ENCODE measurements at places on chromosomes 12 and 14. TPM values are rescaled to one million over a fixed set of nuclear protein-coding genes. Genes with fewer than 3 reads are reported as not detected.

DNA sequence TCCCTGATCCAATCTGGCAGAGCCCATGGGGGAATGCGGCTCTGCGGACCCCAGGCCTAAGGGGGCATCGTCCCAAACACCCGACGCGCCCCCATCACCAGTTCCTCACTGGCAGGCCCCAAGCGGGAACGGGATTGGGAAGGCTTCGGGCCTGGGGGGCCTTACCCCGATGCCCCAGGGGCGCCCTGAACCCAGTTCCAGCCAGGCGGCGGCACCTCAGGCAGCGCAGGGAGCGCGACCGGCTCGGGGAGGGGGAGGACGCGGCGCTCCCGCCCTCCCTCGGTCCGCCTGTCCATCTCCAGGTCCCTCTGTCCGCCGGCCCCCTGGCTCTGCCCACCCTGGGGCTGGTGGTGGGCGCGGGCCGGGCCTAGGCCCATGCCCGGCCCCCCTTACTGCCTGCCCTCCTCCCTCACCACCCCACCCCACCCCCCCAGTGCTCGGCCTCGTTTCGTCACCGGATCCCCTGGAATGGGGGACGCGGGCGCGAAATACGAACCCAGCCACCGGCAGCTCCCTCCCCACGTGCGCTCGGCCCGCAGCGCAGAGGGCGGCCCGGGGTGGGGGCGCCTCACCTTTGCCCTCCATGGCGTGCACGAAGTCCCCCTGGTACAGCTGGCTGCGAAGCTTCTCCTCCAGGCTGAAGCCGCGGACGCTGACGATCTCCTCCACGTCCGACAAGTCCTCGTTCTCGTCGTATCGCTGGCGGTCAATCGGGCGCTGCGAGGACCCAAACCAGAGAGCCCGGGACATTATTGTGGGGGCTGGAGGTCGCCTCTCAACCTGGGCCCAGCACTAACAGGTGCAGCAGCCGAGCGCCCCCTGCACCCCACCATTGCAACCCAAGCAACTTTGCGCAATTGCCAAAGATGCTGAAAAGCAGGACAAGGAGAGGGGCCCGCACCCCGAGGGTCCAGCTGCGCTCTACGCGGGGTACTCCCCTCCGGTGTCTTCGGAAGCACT lies 2.3 kb downstream of the KDM2B start:
- no peak for DNase-seq
- no peaks in the 10 kb centered on the region for H3K27me3 ChIP-seq
- no peaks in the 10 kb centered on the region for H3K36me3 ChIP-seq
- no peaks in the 10 kb centered on the region for H3K4me1 ChIP-seq

- no peaks in the 10 kb centered on the region for H3K4me1 ChIP-seq
- no peak overlapping the region for H3K4me3 ChIP-seq
- no peaks in the 10 kb centered on the region for H3K36me3 ChIP-seq
- no peaks in the 10 kb centered on the region for H3K27me3 ChIP-seq
These were observed 75.9 kb upstream of the ATF7IP start for GRCh38 chr12:14289601-14290000.

DNA sequence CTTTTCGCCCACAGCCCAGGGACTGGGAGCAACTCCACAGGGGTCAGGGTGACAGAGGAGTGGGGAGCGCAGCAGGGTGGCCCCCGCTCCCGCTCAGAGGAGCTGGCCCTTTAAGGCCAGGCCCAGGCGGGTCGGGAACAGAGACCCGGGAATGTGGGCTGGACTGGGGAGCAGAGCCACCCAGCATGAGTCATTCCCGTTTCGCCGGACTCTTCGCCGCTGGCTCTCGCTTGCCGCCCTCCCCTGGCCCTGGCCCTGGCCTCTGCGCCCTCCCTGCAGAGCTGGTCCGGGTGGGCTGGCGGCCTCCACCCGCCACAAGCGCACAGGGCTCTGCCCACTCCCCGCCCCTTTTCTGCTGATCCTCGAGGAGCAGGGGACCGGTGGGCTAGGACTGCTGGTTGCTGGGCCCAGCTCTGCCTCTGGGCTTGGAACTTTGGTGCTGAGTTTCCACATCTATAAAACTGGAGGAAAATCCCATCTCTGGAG lies 92.8 kb downstream of the NINJ2 start:
- peaks cover 6% of the 10 kb centered on the region for H3K4me1 ChIP-seq
- no peaks in the 10 kb centered on the region for H3K36me3 ChIP-seq
- peak overlapping the region; percentile 57 for H3K4me3 ChIP-seq
- DNase-seq, result no peak
- no peaks in the 10 kb centered on the region for H3K27me3 ChIP-seq

DNA sequence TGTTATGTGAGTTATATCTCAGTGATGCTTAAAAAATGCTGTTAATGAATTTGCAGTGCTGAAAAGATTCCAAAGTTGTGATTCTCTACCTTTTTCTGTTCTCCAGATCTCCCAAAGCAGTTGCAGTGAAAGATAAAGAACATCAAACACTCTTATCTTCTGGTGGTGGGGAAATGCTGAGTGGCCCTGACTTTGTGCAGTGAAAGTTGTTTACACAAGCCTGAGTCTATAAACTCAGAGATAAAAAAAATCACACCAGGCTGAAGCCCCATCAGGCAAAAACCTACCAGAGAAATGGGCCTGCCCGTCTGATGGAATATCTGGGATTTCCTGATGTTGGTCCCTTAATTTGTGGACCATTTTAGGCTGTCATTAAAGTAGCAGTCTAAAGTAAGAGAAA lies 46.1 kb downstream of the RASSF3 start:
- no peaks in the 10 kb centered on the region for H3K36me3 ChIP-seq
- no peaks in the 10 kb centered on the region for H3K4me1 ChIP-seq
- no peak overlapping the region for H3K27ac ChIP-seq
- H3K27me3 ChIP-seq, result no peaks in the 10 kb centered on the region

DNA sequence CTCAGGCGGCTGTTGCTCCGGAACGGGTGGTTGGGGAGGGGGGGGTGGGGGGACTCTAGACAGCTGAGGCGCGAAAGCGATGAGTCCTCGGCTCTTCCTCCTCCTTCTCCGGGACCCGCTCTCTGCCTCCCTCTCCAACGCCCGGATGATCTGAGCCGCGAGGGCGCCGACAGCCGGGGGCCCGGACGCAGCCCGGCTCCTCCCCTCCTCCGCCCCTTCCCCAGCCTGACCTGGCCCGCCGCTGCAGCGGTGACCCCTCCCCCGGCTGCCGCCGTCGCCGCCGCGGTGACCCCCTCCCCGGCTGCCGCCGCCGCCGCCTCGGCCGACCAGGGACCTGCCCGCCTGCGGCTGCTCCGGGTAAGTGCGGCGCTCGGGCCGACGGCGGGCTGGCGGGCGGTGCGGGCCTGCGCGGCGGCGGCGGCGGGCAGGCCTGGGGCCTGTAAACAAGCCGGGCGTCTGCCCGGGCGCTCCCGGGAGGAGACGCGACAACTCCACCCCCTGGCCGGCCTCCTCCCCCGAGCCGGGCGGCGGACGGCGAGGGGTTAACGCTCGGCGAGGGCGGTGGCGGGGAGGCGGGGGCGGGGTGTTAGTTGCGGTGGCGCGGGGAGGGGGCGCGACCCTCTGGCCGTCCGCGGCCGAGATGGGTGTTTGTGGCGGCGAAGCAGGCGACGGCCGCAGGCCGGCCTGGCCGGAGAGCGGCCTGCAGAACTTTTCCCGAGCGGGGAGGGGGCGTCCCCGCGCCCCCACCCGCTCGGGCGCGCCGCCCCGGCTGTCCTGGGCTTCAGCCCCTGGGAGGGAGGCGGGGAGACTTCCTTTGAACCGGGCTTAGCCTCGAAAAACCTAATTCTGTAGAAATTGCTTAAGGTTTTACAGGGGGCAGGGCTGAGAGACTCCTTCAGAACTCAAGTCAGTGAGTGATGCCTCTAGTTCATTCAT lies 568 bp downstream of the PPM1A start:
- no peaks in the 10 kb centered on the region for H3K36me3 ChIP-seq
- H3K27me3 ChIP-seq, result no peaks in the 10 kb centered on the region
- H3K4me3 ChIP-seq, result peak overlapping the region; percentile 100
- H3K27ac ChIP-seq, result peak overlapping the region; percentile 100
- peaks cover 28% of the 10 kb centered on the region for H3K4me1 ChIP-seq
- peak; percentile 83 for DNase-seq

DNA sequence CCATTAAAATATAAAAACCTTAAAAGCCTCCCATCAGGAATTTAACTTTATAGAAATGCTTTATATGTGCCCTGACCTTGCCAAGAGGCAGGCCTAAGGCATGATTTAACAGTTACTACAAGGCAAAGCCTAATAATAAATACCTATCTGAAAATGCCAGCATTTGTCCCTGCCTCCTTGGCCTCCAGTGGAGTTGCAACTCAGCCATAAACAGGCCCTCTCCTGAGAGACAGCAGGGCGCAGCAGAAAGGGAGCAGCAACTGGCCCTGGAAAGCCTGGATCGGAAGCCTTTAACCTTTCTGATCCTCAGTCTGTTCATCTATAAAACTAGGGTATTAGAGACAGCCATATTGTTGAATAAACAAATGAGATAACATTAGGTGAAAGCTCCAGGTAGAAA lies 324.4 kb downstream of the PAWR start:
- no peak for DNase-seq
- H3K27me3 ChIP-seq, result no peaks in the 10 kb centered on the region
- no peaks in the 10 kb centered on the region for H3K4me1 ChIP-seq
- no peak overlapping the region for H3K27ac ChIP-seq

DNA sequence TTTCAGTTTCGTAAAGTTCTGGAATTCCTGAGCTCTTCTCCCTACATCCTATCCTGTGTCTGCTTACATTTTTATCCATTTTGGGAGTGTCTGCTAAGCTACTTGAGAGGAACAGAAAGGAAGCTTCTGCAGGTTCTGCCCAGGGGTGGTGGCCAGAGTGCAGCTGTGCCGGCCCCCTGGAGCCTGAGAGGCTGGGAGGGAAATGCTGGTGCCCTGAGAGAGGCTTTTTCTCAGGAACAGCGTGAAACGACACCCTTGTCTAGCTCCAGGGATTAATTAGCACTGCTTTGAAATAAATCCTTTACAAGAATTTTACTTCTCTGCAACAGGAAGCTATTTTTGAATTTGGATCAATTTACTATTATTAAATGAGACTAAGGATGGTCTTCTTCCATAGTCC lies 165.4 kb downstream of the SLC15A5 start:
- no peaks in the 10 kb centered on the region for H3K4me1 ChIP-seq
- no peak overlapping the region for H3K4me3 ChIP-seq
- DNase-seq, result no peak
- no peaks in the 10 kb centered on the region for H3K36me3 ChIP-seq
- H3K27me3 ChIP-seq, result no peaks in the 10 kb centered on the region
- H3K27ac ChIP-seq, result no peak overlapping the region

Gene ALX1
- total RNA-seq, result not detected

Gene ABCC9
- 55.6 TPM for total RNA-seq

DNA sequence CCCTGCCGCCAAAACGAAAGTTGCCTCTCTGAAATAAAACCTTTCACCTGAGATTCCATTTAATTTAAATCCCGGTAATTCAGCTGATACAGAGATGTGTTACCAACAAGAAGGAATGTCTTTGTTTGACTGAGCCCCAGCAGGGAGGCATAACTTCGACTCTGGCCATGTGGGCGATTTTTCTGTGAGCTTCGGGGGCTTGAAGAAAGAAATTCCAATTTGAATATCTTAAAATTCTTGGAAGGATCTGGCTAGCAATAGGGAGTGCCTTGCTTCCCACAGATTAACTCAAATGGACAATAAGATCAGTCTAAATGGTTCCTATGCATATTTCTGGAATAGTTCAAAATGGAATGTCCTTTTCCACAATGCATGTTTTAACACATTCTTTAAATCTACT lies 252.5 kb upstream of the TMPO start:
- H3K4me1 ChIP-seq, result no peaks in the 10 kb centered on the region
- no peak overlapping the region for H3K27ac ChIP-seq
- H3K36me3 ChIP-seq, result no peaks in the 10 kb centered on the region
- no peaks in the 10 kb centered on the region for H3K27me3 ChIP-seq
- no peak for DNase-seq
- no peak overlapping the region for H3K4me3 ChIP-seq

Gene UNG
- 9.4 TPM for total RNA-seq

DNA sequence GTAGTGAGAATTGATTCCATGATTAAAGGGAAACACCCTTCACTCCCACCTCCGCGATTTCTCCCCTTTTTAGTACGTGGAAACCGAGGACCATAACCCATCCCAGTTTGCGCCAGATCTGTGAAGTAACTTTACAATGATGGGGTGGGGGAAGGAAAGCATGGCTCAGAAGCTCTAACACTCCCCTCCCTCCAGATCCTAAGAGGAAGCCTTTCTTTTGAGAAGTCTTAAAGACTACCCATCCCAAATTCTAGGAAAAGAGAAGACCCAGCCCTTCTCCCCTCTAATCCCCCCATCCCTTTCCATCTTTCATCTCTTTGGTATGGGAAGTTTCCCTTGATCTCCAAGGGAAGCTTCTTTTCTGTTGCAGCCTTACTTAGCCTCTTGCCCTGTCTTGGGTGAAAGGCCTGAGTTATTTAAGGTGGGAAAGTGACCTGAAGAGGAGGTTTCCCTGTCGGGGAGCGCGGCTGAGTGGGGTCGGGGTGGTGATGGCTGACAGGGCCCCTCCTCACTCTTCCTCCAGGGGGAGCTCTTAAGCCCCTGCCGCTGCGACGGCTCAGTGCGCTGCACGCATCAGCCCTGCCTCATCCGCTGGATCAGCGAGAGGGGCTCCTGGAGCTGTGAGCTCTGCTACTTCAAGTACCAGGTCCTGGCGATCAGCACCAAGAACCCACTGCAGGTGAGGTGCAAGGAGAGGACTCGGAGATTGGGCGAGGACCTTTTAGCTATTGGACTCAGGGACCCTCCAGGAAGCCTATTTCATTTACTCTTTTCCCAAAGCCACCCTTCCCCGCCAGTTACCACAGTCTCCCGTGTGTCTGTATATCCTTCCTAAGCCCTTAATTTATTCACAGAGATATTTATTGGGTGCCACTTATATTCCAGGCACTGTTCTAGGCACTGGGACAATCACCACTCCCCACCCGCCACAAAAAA lies 1.8 kb downstream of the MARCHF9 start:
- H3K36me3 ChIP-seq, result peaks cover 7% of the 10 kb centered on the region
- peaks cover 25% of the 10 kb centered on the region for H3K4me1 ChIP-seq
- no peak overlapping the region for H3K4me3 ChIP-seq
- peak; percentile 65 for DNase-seq
- no peak overlapping the region for H3K27ac ChIP-seq

- H3K4me3 ChIP-seq, result no peak overlapping the region
- no peaks in the 10 kb centered on the region for H3K4me1 ChIP-seq
- DNase-seq, result no peak
- H3K27ac ChIP-seq, result no peak overlapping the region
- no peaks in the 10 kb centered on the region for H3K36me3 ChIP-seq
- no peaks in the 10 kb centered on the region for H3K27me3 ChIP-seq
These were observed 12.7 kb upstream of the PRB2 start for GRCh38 chr12:11408096-11408495.
